C1 segment of cervical spinal cord (tissue), 14 donors: ENCODE measurements at places on chromosomes 3 and 15.

DNA sequence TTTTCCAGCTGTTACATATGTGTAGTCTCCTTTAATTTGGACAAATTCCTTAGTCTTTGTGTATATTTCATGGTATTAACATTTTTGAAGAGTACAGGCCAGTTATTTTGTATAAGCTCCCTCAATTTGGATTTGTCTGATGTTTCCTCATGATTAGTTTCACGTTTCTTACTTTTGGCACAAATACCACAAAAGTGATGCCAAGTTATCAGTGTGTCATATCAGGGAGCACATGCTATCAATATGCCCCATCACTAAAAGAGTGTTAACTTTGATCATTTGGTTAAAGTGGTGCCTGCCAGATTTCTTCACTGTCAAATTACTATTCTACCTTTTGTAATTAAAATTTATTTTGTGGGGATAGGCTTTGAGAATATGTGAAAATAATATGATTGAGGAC, 14.6 kb downstream of the PCNP start:
- no peak for DNase-seq

DNA sequence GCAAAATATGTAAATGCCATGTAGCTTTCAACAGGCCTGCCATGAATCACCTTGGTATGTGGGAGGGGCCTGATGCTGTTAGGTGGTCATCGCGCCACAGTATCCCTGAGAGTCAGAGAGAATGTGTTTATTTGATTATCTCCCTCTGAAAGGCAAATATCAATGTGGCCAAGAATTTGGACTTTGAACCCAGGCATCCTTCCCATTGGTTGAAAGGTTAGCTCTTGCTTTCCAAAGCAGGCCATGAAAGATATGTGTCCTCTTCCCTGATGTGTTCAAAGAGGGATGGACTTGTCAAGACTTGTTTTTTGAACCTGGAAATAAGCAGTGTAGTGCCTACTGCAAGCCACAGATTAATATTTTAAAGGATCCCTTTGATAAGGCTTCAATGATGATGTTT, 36.7 kb downstream of the SRP14 start:
- DNase-seq, result no peak

GRCh38 chr3:30493911-30494311, 112.5 kb upstream of the TGFBR2 start:
- DNase-seq, result no peak

DNA sequence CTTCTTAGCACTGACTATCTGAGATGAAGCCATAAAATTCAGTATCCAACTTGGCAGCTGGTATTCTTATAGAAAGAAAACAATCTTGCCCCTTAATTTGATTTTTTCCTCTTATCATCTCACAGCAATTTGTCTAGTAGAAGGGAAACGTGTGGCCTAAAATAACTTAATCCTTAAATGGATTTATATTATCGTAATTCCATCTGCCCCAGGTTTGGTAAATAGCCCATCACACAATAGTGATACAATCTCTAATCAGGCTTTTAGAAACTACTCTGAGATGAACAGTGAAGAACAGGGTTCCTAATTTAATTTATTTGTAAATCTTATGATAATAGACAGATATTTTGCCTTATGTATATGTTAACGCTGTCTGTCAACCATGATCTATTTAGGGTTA, 24.8 kb downstream of the PEX5L start:
- no peak for DNase-seq

DNA sequence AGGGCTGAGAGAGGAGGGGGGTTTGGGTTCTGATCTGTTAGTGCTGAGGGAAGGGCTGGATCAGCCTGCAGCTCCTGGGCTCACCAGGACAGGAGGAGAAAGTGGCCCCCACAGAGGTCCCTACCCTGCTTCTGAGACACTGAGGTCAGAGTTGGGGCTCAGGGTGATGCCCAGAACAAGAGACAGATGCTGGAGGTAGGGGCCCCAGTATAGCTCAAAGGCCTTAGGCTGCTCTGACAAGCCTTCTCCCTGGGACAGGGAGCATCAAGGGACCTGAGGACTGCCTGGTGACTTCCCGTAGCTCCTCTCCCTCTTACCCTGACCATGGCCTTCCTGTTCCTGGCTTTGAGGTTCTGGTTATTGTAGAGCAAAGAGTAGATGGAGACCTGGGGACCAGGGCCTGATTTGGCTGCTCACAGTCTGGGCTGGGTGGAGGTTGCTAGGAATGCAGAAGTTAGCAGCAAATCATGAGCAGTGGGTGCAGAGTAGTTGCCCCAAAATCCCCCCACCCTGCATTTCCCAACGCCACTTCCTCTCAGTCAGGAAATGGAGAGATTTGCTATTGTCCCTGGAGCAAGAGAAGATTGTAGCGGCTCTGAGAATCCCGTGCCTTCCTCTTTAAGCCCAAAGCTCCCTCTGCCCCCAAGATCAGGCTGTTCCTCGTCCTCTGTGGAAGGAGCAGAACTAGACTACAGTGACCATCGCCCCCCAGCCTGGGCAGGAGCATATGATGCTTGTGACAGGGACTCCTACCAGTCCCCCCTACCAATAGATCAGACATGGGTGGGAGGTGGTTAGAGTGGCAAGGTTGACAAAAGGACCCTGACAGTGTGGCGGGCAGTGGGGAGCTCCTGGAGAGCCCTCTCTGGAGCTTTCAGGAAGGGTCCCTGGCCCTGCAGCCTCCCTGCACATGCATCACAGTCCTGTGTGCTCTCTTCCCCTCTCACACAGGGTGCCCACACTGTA, 47.4 kb upstream of the SEC22A start:
- DNase-seq, result no peak

DNA sequence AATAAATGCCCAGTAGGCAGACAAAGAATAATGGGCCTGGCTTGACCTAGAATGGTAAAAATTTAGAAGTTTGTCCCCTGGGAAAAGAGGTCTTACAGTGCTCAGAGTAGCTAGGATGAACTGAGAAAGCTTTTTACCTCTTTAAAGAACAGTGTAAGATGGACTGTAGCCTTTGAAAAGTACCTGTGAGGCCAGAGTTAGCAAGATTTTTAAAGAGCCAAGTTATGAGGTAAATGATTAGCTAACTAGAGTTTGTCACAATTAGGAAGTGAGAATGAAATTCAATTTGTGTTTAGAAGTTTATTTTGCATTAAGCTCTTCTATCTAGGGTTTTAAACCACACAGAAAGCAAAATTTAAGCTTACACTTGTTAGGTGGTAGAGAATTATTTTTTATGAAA, 480.9 kb downstream of the ZIC1 start:
- no peak for DNase-seq

DNA sequence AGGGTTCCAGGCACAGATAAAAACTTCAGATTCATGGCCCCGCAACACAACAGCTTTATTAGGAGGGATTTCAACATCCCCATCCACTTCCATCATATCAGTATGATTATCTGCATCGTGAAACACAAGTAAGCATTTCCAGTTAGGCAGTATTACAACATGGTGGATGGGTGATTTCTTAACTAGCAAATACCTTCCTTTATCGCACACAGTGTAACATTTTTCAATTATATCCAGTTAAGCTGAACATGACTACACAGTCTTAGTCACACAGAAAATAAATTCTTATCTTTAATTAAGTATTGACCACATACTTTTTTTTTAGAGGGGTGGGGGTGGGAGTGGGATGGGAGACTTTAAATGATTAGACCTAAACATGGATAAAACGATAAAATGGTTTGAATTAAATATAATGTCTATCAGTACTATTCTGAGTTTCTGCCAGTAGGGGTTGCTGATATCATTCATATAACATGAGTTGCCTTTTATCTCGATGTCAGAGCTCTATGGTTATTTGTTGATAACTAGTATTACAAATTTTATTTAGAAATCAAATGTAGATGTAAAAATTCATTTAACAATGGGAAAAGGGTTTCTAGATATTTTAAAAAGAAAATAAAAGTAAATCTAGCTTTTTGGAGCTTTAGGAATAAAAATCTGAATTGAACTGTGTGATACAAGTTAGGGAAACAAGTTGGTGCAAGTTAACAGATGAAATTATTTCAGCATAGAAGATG, 146.6 kb downstream of the TBL1XR1 start:
- no peak for DNase-seq

GRCh38 chr3:128430301-128430700, 36.4 kb downstream of the DNAJB8 start:
- no peak for DNase-seq

DNA sequence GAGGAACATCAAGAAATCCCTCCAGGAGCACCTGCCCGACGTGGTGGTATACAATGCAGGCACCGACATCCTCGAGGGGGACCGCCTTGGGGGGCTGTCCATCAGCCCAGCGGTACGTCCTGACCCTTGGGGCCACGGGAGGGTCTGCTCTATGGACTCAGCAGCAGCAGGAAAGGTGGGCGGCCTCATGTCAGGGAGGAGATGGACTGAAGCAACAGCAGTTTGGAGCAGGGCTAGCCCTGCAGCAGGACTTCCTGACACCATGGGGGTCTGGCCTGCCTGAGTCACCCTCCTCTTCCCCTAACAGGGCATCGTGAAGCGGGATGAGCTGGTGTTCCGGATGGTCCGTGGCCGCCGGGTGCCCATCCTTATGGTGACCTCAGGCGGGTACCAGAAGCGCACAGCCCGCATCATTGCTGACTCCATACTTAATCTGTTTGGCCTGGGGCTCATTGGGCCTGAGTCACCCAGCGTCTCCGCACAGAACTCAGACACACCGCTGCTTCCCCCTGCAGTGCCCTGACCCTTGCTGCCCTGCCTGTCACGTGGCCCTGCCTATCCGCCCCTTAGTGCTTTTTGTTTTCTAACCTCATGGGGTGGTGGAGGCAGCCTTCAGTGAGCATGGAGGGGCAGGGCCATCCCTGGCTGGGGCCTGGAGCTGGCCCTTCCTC, 24.2 kb downstream of the HDAC11 start:
- DNase-seq, result no peak

DNA sequence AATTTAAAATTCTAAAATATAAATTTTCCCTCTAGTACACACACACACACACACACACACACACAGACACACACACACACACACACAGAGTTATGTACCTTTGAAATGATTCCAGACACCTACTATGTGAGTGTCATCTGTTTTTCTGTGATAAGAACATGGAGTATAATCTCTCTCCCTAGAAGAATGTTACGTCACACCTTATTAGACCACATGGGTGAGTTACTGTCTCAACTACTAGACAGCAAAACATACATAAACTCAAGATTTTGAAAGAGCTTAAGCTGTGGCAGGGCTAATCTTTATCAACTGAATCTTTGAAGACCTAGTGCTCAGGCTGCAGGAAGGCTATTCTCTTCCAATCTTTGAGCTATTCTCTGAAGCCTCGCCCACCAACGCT, 385.9 kb upstream of the BCHE start:
- DNase-seq, result no peak

DNA sequence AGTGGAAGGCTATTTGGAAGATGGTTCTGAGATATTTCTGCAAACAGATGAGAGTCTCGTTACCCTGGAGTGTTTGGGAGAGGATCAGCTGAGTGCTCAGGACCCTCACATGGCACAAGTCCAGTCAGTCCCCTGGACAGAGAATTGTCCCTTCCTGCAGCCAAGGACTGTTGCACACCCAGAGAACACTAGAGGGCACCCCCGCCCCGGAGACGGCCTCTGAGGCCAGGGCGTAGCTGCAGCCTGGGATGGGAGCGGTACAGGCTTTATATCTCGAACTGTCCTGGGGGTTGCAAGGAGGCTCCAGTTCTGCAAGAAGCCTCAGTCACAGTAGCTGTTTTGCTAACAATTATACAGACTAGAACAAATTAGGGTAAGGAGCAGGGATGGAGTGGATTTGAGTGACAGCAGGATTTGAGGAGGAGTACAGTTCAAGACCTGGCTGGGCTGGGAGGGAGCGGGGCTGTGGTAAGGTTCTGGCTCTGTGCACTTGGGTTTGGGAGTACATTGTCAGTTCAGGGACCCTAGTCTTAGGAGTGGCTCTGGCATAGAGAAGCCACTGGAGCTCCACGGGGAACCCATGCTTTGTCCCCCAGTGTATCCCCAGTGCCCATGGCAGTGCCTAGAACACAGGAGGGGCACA, 67.6 kb upstream of the HACD2 start:
- DNase-seq, result peak; percentile 72

- no peak for DNase-seq
Observed at GRCh38 chr3:64651741-64652241, 36.0 kb downstream of the ADAMTS9 start.

DNA sequence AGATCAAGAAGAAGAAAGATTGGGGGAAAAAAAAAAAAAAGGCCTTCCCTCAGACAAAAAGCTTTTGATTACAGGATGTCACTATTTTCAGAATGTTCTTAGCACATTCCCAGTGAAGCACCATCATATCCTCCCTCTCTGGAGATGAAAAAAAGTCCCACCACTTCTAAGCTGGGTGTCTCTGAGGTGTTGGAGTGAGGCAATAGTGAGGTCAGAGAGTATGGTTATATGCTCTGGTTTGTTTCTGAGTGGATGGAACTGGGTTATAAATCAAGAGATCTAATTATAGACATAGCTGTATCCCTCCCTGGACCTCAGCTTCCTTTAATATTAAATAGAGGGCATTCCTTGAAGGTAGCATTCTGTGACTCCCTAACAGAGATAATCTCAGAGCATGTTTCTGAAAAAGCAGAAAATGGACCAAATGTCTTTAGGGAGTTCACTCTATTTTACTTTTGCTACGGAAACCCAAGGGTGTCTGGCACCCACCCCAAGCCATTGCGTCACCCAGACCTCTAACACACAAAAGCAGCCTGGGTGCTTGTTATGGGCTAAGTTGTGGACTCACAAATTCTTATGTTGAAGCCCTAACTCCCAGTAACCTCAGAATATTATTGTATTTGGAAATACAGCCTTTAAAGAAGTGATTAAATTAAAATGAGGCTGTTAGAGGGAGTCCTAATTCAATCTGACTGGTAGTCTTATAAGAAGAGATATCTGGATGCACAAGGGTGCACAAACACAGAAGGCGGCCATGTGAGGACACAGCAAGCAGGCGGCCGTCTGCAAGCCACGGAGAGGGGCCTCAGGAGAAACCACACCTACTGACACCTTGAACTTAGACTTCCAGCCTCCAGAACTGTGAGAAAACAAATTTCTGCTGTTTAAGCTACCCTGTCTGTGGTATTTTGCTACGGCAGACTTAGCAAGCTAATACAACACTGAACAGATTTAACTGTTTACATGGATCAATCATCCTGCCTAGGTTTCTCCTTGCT, 81.5 kb downstream of the MB21D2 start:
- no peak for DNase-seq

DNA sequence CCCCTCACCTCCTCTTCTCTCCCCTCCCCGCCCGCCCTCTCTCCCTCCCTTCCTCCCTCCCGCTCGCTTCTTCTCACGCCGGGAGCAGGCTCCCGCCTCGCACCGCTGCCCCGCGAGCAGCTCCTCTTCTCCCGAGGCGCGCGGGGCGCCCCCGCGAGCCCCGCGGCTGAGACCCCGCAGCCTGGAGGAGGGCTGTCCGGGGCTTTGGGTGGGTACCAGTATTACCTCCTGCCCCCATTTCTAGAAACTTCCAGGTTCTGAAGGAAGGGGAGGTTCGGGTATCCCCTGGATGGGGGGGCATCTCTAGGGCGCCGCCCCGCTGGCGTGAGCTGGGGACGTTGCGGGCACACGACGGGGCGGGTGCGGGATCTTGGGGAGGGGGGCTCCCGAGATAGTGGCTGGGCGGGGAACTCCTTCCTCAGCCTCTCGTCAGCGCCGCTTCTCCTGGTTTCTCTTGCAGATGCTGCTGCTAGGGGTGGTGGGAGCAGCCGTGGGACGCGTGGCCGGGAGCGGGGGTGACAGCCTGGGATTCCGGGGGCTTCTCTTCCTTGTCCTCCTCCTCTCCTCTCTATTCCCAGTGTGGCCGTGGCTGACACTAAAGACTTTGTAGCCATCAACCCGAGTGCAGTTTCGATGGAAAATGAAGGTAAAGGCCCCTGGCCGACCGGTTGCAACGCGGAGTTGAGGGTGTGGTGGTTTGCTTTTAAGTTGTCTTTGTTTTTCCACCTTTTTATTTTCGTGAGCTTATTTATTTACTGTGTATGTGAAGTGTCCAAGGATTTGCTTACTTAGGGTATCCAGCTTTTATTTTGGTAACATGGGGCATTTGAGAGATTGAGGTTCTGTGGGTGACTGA, 474 bp downstream of the ATP2C1 start:
- peak; percentile 37 for DNase-seq
